ENCODE measurements at places on chromosomes 7 and 10. TPM values are rescaled to one million over a fixed set of nuclear protein-coding genes. Genes with fewer than 3 reads are reported as not detected.

The TRPV6 gene
- total RNA-seq: not detected

The CRYGN gene
- not detected for total RNA-seq

The PTPRN2 gene
- total RNA-seq: 0.62 TPM

The LRIT1 gene
- total RNA-seq: not detected

The MBLAC1 gene
- 2.3 TPM for total RNA-seq

The PRSS37 gene
- total RNA-seq: not detected

- no peak for DNase-seq
- H3K36me3 ChIP-seq: no peaks in the 10 kb centered on the region
- no peaks in the 10 kb centered on the region for H3K27me3 ChIP-seq
- H3K27ac ChIP-seq: no peak overlapping the region
- H3K4me1 ChIP-seq: no peaks in the 10 kb centered on the region
These were observed 85.4 kb upstream of the PLXDC2 start for GRCh38 chr10:19730907-19731217.

DNA sequence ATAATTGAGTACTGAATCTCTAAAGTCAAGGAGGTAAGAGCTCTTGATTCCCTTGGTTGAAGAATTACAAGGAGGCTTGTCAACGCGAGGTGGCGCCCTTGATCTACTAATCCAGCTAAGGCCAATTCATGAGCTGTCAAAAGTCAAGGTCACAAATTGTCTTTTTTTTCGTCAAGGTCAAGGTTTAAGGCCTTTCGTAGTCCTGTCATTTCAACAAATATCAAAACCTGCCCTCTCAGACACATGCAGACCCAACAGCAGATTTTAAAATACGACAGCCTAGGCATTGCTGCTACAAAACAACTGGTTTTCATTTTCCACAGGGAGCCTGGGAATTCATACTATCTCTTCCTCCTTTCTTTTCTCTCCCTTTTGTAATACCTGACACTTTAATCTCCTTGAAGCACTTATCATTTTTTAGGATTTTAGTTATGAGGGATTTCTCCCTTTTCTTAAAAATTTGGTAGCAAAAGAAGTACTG, 3.6 kb downstream of the HOXA13 start:
- H3K4me1 ChIP-seq: peaks cover 31% of the 10 kb centered on the region
- H3K36me3 ChIP-seq: no peaks in the 10 kb centered on the region
- DNase-seq: peak; percentile 92
- H3K4me3 ChIP-seq: no peak overlapping the region

DNA sequence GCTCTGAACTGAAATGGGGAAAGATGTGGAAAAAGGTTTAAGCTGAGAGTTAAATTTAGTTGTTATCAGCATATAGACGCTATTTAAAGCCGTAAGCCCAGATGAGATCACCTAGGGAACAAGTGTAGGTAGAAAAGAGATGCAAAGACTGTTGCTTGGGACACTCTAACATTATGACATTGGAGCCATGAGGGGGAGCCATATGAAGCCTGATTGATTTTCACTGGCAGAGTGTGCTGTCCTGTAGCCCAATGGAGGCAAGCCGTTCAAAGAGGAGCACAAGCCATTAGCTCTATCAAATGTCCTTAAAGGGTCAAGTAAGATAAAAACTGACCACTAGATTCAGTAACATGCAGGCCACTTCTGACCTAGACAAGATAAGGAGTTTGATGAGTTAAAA, 223.3 kb downstream of the TWIST1 start:
- no peaks in the 10 kb centered on the region for H3K4me1 ChIP-seq
- H3K27me3 ChIP-seq: no peaks in the 10 kb centered on the region
- no peak for DNase-seq
- H3K36me3 ChIP-seq: no peaks in the 10 kb centered on the region
- no peak overlapping the region for H3K27ac ChIP-seq

- no peak overlapping the region for H3K27ac ChIP-seq
- H3K27me3 ChIP-seq: no peaks in the 10 kb centered on the region
- peaks cover 16% of the 10 kb centered on the region for H3K4me1 ChIP-seq
- H3K36me3 ChIP-seq: no peaks in the 10 kb centered on the region
- no peak for DNase-seq
These were observed 50.3 kb upstream of the GSAP start for GRCh38 chr7:77466450-77466849.

- H3K27me3 ChIP-seq: peaks cover 8% of the 10 kb centered on the region
- no peak overlapping the region for H3K27ac ChIP-seq
- no peaks in the 10 kb centered on the region for H3K4me1 ChIP-seq
- no peak overlapping the region for H3K4me3 ChIP-seq
- no peaks in the 10 kb centered on the region for H3K36me3 ChIP-seq
These were observed 41.8 kb upstream of the TMEM273 start for GRCh38 chr10:49230004-49230403.

GRCh38 chr7:50981743-50982142, 199.0 kb upstream of the GRB10 start:
- H3K27ac ChIP-seq: no peak overlapping the region
- peaks cover 3% of the 10 kb centered on the region for H3K27me3 ChIP-seq
- H3K4me3 ChIP-seq: no peak overlapping the region
- no peaks in the 10 kb centered on the region for H3K4me1 ChIP-seq
- no peak for DNase-seq
- H3K36me3 ChIP-seq: no peaks in the 10 kb centered on the region

DNA sequence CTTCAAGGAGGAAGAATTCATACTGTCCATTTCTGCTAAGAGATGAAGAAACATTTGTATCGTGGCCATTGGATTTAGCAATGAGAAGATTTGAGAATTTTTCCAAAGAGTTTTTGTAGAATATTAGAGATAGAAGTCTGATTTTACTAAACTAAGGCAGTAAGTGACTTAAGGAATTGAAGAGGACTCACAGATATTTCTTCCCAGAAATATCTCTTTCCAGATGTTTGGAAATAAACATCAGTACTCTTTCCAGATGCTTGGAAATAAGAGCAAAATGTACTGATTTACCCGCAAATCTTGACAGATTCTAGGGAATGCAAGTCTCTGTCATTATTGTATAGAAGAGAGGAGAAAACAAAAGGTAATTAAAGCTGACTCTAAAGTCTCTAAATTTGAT, 91.3 kb downstream of the IMMP2L start:
- no peak for DNase-seq
- H3K4me3 ChIP-seq: no peak overlapping the region
- no peaks in the 10 kb centered on the region for H3K27me3 ChIP-seq
- H3K4me1 ChIP-seq: no peaks in the 10 kb centered on the region
- H3K27ac ChIP-seq: no peak overlapping the region
- peaks cover 20% of the 10 kb centered on the region for H3K36me3 ChIP-seq

GRCh38 chr10:101182936-101183335, 46.3 kb downstream of the LBX1 start:
- H3K27ac ChIP-seq: no peak overlapping the region
- H3K36me3 ChIP-seq: no peaks in the 10 kb centered on the region
- no peaks in the 10 kb centered on the region for H3K4me1 ChIP-seq
- peaks cover 16% of the 10 kb centered on the region for H3K27me3 ChIP-seq
- H3K4me3 ChIP-seq: no peak overlapping the region

DNA sequence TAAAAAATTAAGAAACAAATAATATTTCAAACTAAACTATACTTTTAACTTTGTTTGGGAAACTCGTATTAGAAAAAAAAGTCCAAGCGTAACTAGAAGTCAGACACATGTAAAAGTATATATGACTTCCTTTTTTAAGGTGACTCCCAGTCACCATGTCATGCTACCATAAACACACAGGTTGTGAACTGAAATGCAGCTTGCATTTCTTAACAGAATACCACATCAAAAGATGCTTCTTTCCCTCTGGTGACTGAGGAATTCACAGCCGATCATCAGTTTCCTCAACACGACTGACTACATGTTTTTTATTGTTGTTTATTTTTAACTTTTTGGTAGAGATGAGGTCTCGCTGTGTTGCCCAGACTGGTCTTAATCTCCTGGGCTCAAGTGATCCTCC, 445.0 kb downstream of the PARD3 start:
- H3K27ac ChIP-seq: no peak overlapping the region
- H3K4me1 ChIP-seq: peaks cover 6% of the 10 kb centered on the region
- H3K4me3 ChIP-seq: no peak overlapping the region
- H3K36me3 ChIP-seq: no peaks in the 10 kb centered on the region

- H3K4me3 ChIP-seq: no peak overlapping the region
- H3K4me1 ChIP-seq: peaks cover 2% of the 10 kb centered on the region
- H3K36me3 ChIP-seq: no peaks in the 10 kb centered on the region
- peak; percentile 63 for DNase-seq
These were observed 5.7 kb downstream of the UPK3B start for GRCh38 chr7:76515999-76516443.

DNA sequence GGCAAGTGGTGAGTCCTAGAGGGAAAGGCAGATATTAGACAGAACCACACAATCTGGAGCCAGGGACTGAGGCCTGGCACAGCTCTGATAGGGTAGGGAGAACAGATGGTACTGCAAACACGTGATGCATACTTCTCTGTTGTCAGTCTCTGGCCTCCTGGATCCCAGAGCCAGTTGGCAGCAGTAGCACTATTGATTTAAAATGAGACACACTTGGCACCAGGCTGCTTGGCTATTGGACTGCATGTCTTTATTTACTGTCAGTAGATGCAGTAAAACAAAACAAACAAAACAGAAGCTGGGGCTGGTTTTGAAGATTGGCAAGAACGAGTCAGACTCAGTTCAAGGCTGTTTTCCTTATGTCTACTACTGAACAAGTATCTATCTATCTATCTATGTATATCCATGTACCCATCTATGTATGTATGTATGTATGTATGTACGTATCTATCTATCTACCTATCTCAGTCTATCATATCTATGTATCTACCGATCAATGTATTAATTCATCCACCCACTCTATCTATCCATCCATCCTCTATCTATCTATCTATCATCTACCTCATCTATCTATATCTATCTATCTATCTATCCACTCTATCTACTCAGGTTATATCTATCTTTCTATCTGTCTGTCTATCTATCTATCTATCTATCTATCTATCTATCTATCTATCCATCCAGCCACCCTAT, 23.4 kb upstream of the MGAM2 start:
- H3K27ac ChIP-seq: no peak overlapping the region
- peaks cover 2% of the 10 kb centered on the region for H3K27me3 ChIP-seq
- no peak overlapping the region for H3K4me3 ChIP-seq
- no peak for DNase-seq
- no peaks in the 10 kb centered on the region for H3K4me1 ChIP-seq
- no peaks in the 10 kb centered on the region for H3K36me3 ChIP-seq

DNA sequence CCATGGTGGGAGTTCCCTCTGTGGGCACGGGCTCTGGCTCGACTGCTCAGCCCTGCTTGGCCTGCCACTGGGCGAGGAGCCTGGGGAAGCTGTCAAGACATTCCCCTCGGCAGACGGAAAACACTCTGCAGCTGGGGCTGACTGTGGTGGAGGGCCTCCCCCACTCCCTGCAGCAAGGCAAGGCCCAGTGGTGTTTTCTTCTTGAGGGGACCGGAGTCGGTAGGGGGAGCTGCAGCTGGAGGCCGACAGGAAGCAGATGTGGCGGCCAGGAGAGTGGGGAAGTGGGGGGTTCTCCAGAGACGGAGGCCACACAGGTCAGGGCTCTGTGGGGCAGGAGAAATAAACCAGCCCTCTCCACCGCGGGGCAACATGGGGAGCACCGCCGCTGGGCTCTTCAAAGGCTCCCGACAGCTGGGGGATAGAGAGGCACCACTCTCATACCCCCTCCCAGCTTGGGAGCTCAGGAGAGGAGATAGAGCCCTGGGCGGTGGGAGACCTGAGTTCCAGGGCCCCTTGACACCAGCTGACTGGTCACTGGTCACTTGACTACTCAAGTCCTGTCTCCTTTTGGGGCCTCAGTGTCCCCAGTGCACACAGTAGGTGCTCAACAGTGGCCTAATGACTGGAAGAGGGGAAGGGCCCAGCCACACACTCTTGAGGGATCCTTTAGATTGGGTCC, 43.4 kb downstream of the PPIF start:
- H3K27ac ChIP-seq: no peak overlapping the region
- no peaks in the 10 kb centered on the region for H3K36me3 ChIP-seq
- DNase-seq: peak; percentile 18
- H3K4me3 ChIP-seq: no peak overlapping the region

GRCh38 chr10:25933653-25934608, at the start of gene MYO3A:
TSS of gene MYO3A (plus strand) at chr10:25934229. CDS start at chr10:25952111, 17,882 bp downstream.
- peak within 1 kb of the TSS; percentile 74 for H3K4me3 ChIP-seq
- no peaks in the 10 kb centered on the region for H3K36me3 ChIP-seq
- DNase-seq: no peak
- H3K4me1 ChIP-seq: peaks cover 9% of the 10 kb centered on the region

DNA sequence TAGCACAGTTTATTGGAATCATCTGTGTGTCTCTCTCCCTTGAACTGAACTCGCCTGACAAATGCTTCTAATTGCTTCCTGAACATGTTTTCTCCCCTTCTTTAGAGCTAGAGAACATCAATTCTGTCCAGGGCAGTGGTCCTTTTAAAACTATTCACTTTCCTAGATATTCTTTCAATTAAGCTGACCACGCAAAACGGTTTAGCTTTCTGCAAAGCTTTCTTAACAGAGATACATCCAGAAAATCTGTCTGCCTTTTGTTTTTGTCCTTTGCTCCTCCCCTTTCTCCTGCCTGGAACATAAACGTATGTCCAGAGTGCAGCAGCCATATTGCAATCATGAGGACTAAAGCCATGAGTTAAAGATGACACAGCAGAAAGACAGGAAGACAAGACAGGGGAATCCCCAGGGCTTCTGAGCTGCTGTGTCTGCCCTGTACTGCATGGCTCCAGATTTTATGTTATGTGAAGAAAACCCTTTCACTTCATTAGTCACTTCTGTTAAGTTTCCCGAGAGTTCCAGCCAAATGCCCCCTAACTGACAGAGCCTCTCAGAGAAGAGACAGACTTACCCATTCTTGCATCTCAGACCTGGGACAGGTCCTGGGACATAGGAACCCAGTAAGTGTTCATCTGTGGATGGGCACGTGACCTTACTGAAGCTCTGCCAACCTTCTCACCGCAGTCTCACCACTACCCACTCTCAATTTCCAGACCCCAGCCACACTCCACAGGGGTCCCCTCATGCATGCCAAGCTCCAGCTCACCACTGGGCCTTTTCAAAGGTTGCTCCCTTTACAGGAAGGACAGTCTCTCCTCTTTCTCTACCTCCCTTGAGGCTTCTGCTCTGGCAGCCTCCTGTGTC, 35.0 kb upstream of the CPXM2 start:
- H3K4me1 ChIP-seq: peaks cover 9% of the 10 kb centered on the region
- H3K27me3 ChIP-seq: peaks cover 25% of the 10 kb centered on the region
- H3K4me3 ChIP-seq: no peak overlapping the region
- H3K36me3 ChIP-seq: no peaks in the 10 kb centered on the region

DNA sequence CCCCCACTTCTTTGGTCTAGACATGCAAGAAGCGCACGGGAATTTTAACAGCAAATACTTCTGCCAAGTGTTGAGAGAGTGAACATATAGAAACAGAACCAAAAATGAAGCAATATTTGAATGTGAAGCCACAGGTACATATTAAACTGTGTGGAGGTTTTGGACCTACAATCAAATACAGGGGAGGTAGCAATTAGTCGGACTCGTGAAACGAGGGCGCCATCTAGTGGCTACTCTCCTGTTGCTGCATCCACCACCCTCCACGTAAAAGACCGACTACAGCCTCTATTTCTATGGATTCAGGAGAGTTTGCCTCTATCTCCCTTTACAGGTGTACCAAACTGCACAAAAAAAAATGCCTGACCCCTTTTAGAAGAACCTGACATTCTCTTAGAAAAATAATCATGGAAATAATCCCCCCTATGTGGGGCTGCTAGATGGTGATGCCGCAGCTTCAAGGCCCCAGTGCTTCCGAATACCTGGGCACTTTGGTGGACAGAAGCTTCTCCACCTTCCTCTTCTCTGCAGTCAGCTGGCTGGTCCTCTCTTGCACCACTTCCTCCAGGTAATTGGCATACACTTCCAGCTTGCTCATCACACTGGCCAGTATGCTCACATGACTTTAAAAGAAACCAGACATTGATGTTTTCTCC, 31.7 kb downstream of the TECTB start:
- no peak overlapping the region for H3K4me3 ChIP-seq
- no peak overlapping the region for H3K27ac ChIP-seq
- H3K4me1 ChIP-seq: no peaks in the 10 kb centered on the region
- H3K27me3 ChIP-seq: peaks cover 25% of the 10 kb centered on the region

GRCh38 chr7:157693071-157693520, 356.3 kb downstream of the DNAJB6 start:
- H3K36me3 ChIP-seq: no peaks in the 10 kb centered on the region
- H3K27ac ChIP-seq: no peak overlapping the region

All from activated naive CD4-positive, alpha-beta T cell treated with anti-CD3 and anti-CD28 coated beads for 36 hours (primary cell).